ENCODE measurements at places on chromosomes 12 and 14.

DNA sequence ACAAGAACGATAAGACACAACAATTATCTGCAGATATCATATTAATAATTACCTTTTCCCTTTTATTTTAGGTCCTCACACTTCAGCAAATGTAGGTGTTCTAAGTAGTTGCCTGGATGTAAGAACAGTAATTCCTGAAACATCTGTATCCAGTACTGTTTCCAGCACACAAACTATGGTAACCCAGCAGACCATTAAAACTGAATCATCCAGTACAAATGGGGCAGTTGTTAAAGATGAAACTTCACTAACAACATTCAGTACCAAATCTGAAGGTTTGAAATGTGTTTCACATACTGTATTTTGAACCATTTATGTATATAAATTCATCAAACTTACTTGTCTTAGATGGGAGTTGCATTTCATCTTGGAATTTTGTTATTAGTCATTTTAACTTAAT lies 31.0 kb downstream of the HCFC2 start:
- no peak for DNase-seq

DNA sequence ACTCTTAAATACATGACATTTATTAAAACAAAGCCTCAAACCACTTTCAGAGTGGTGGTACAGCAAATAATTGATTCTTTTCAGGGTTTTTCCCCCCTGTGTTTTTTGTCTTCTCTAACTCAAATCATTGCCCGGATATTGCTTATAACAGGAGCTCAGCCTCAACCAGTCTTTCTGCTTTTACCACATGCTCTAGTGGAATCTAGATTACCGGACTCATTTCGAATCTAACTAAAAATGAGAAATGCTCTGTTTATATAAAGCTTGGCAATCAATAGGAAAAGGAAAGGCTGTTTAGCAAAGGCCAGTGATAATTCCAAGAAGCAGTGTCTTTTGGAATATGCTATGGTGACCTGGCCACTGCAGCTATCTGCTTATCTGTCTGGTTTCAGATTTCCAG lies 161.5 kb downstream of the ETV6 start:
- DNase-seq = no peak

DNA sequence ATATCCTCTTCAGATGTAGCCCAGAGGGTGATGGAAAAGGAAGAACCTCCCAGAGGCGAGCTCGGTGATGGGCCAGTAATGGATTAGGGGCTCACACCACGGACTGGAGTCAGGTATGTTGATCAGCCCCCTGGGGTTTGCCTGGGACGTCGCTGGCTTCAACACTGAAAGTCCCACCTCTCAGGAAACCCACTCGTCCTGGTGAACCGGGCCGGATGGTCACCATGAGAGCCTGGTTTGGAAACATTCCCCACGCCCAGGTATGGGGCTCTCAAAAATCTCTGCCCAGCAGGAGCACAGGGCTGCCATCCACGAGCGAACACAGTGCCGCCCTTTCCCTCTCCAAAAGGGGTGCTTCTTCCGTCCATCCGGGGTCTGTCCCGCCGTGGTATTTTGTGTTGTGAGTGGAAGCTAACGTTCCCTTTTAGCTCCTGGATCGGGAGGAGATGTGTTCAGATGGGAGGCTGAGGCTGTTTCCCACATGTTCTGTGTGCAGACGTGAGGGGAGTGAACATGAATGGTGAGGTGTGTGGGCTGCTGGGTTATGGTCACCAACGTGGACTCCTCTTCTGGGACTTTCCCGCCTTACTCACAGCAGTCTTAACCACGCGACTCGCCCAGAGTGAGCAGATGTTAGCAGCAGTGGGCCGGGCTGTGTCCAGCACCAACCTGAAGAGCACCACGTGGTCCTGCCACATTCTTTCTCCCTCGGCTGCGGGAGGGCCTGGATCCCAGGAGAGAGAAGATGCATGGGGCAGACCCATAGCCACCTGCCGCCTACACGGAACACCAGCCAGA lies 139.2 kb downstream of the KIF26A start:
- no peak for DNase-seq

GRCh38 chr12:27431185-27431584 lies 15.4 kb upstream of the SMCO2 start:
- no peak for DNase-seq

- DNase-seq = peak; percentile 69
These were observed at the start of gene CDH24 for GRCh38 chr14:23056956-23057756. CDH24 (minus strand) TSS chr14:23057520; CDS start chr14:23055733, 1,787 bp downstream.

GRCh38 chr12:124179936-124180607 lies 114.8 kb upstream of the RFLNA start:
- DNase-seq = no peak

GRCh38 chr14:60632777-60633176 lies 16.5 kb downstream of the SIX1 start:
- no peak for DNase-seq

DNA sequence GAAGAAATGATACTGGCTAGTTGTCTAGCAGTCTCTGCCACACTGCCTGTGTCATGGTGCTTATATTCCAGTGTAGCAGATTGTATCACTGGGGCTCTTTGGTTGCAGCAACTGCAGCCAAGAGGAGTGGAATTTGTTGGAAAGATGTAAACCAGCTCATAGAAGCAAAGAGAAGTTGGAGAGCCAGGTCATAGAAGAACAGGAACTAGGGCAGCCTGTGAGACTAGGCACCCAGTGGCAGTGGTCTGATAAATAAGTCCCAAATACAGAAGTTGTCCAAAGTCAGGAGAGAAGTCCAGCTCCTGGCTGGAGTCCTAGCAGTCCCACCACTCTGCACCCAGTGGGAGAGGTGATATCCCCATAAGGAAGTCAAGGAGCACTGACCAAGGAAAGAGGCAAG lies 172.5 kb upstream of the ARID2 start:
- peak; percentile 55 for DNase-seq

- peak; percentile 65 for DNase-seq
These were observed 33.4 kb upstream of the RNASE3 start for GRCh38 chr14:20857630-20858261.

DNA sequence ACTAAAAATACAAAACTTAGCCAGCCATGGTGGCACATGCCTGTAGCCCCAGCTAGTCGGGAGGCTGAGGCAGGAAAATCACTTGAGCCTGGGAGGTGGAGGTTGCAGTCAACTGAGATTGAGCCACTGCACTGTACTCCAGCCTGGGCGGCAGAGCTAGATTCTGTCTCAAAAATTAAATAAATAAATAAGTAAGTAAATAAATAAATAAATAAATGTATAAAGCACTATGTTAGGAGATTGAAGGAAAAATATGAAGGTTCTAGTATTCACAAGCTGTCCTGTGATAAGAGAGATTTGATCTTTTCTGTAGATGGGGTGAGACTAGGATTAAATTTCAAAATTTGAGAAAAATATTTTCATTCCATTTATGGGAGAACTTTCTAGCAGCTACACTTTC lies 5.7 kb downstream of the DNAJC22 start:
- DNase-seq = no peak

DNA sequence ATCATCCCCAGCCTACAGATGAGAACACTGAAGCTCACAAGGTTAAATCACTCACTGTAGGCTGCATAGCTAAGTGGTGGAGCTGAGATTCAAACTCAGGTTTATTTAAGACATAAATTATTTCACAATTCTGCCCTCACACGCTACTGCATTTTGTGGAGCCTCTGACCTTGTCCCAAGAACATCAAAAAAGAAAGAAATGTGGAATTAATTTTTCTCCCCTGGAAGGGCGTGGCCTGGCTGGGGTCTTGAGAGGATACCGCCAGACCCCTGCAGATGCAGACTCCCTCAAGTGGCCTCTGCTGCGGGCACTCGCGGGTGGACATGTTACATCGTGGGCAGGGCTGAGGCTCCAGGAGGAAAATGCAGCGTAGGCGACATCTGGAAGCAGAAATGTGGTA lies 40.6 kb downstream of the LTBP2 start:
- no peak for DNase-seq

GRCh38 chr14:57290751-57291150 lies 22.0 kb downstream of the AP5M1 start:
- no peak for DNase-seq

GRCh38 chr14:20610002-20610765 lies 19.0 kb upstream of the RNASE12 start:
- DNase-seq = peak; percentile 81

- no peak for DNase-seq
These were observed 115.4 kb downstream of the MON2 start for GRCh38 chr12:62582065-62582366.

DNA sequence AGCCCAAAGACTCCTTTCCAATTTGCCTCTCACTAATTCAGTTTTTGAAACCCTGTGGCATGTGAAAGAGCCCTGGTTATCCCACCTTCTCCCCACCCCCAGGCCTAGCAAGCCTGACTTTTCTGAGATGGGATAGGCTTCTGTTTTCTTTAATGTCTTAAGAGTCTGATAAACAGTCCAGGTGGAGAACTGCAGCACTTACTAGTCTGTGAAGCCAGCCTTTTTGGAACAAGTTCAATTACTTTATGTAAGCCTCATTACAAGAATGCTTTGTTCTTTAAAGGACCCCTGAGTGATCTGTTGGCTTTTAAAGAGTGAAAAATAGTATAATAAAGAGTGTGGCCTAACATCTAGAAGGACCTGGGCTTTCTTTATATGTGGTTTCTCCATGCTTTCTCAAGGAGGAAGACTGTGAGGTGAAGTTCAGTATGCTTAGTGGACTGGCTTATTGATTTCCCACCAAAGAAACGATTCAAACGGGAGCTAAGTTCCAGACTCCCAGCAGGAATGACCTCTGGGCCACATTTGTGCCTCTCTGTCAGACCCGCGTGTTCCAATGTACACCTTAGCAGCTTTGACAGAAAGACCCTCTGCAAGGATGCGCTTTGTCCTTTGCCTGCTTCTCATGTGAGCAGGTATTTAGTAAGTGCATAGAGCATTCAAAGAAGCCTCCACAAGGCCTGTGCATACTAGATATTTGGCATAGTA lies 129.5 kb downstream of the DAAM1 start:
- DNase-seq = no peak

GRCh38 chr12:34334538-34334937 lies 312.2 kb downstream of the ALG10 start:
- DNase-seq = no peak

DNA sequence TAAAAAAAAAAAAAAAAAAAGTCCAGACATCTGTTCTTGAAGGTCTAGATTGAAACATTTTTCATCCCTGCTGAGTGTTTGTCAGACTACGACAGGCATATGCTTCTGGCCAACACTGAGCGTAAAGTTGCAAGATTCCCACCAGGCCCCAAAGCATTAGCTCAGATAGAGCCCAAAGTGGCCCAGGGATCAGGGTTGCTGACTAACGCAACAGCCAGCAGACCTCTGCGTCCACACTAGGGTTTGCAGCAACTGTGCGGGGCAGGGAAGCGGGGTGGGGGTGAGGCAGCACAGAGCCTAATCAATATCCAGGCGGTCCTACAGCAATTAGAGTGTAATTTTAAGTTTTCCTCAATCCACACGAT lies 55.7 kb downstream of the SSH1 start:
- no peak for DNase-seq

DNA sequence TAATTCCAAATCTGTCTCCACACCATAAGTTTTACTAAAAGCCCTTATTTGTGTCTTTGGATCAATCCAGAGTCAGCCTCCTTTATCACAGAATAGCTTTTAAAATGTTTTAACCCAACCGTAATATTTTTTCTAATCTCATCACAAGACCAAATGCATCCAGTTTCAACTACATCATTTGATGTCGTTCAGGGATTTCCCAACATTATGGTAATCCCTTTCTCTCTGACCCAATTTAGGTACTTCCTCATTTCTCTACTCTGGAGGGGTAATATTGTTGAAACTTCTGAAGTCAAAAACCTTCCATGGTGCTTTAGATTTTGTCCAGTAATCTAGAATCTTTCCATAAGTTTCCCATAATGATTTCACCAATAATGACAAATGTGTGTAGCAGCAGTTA lies 596.8 kb downstream of the SOX5 start:
- DNase-seq = no peak

GRCh38 chr12:18595412-18595811 lies 142.4 kb downstream of the PLCZ1 start:
- DNase-seq = no peak

DNA sequence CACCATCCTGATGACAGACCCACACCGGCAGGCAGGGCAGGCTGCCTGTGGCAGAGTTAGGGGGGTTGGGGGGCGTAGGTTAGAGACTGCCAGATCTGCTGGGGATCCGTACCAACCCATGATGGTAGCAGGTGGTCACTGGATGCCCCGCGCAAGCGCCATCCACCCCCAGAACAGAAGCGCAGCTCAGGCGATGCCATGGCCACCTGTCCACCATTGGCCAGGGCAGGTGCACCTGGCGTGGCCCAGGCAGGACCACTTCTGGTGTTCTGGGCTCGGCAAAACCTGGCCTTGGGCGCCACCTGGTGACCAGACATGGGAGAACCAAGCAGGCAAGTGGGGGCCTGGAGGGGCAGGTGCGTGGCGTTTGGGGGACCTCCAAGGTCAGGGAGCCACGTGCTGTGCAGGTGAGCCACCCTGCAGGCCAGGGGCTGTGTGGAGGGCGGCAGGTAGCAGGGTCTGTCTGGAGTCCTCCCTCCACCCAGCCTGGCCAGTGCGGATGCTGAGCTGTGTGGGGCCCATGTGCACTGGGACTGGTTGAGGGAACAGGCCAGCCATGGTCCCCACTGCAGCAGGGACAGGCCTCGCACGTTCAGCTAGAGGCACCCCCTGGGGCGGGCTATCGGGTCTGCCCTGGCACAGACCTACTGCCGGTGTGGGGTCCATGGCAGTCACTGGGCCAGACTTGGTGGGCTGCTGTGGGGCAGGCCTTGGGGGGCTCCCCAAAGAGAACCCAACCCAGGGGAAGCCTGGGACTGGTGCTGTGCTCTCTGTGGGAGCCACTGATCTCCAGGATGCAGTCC lies 15.6 kb downstream of the BAG5 start:
- peak; percentile 84 for DNase-seq

DNA sequence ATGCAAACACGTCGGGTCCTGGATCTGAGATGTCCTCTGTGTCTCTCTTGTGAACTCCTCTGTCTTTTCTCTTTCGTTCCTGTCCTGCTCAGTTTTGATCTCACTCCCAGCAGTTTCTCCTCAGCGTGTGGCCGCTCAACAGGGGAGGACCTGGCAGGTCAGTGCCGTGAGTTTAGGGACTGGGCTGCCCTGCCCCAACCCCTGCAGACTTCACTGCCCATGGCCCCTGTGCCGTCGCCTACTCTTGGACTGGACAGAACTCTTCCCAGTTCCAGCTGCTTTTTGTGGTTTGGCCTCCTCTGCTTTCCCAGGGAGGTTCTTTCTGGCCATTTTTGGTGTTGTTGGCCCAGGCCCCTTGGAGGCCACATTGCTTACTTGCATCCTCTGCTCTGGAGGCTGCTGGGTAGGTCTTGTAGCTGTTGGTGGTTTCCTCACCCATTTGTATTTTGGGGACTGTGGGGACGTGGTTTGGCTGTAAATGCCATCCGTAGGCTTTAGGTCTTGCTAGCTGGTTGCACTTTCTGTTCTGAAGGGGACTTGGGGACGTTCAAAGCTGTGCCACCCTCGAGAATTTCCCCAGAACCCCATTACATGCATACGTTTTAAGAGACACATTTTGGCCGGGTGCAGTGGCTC lies 20.0 kb upstream of the DNAH10 start:
- DNase-seq = no peak

Data from Ammon's horn (tissue), 1 donor.